Dermis microvascular lymphatic vessel endothelial cell (primary cell): ENCODE measurements at places on chromosomes 3 and 15. TPM values are rescaled to one million over a fixed set of nuclear protein-coding genes. Genes with fewer than 3 reads are reported as not detected.

The GOLGA8K gene
- total RNA-seq, result 0.13 and 0.39 TPM in 2 replicates

The AGTR1 gene
- not detected in 2 replicates for total RNA-seq

The PLA2G4E gene
- not detected in 2 replicates for total RNA-seq

The VGLL3 gene
- total RNA-seq, result 0.13 TPM in 1 of 2 replicates, not detected in the other

The CATSPER2 gene
- total RNA-seq, result 0.13 and 0.63 TPM in 2 replicates

The SPINK8 gene
- total RNA-seq, result not detected in 2 replicates

The FAM98B gene
- 4.9 and 5.9 TPM in 2 replicates for total RNA-seq

GRCh38 chr3:190644766-190645165 is 130.9 kb downstream of the IL1RAP start:
- no peak for DNase-seq

GRCh38 chr15:94135486-94136147 is 95.7 kb upstream of the MCTP2 start:
- no peak for DNase-seq

DNA sequence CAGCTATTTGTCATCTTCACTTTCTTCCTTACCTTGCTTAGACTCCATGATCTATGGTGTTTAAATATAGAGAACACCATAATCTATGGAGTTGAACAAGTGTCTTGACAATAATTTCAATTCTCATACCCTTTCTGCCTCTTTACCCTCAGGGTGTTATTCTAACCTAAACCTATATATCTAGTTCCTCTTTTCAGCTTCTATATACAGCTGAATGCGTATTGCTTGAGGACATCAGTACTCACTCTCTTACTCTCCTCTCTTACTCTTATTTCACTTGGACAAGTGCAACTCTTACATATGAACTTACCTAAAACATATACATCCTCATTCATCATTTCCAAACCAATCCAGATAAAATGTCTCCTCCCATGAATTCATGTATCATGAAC is 187.1 kb downstream of the RAP2B start:
- no peak for DNase-seq

- DNase-seq, result peak; percentile 23
These were observed 272.6 kb downstream of the SUCLG2 start for GRCh38 chr3:67381667-67382272.

DNA sequence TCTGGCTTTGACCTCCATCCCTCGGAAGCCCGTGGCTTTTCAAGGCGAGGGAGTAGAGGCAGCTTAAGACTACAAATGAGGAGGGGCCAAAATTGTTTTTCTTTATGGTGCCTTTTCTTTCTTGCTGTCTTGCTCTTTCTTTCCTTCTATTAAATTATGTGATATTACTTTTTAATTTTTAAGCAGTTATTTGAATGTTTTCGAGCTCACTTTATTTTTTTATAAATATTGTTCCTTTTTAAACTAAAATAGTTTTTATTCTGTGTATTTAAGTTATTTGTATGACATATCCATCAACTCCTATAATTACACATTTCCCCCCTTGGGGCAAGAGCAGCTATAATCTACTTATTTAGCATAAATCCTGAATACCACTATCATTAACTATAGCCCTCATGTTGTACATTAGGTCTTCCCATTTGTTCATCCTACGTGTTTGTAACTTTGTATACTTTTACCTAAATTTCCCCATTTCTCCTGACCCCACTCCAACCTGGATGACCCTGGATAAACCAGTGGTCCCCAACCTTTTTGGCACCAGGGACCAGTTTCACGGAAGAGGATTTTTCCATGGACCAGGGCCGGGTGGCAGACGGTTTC is 622 bp upstream of the PLSCR1 start:
- DNase-seq, result no peak

DNA sequence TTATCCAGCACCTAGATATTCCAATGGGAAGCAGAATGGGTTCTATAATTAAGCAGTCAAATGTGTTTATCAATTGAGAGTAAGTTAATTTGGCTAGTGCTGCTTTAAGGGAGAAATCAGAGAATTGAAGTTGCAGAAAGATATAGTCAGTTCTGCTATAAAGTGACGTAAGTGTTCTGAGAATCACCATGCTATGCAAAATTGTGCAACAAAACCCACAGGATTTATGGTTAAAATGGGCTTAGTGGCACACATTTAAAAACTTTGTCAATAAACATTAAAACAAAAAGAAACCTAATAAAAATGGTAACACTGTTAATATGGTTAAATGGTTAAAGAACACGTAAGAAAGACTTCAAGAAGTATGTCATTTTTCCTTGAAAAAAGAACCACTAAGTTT is 74.5 kb downstream of the TMEM108 start:
- no peak for DNase-seq

- DNase-seq, result peak; percentile 36
These were observed 70.3 kb downstream of the SENP2 start for GRCh38 chr3:185656321-185656840.

GRCh38 chr3:18019161-18019495 is 276.7 kb upstream of the TBC1D5 start:
- DNase-seq, result no peak
